NCI-H446 (cell line): ENCODE measurements at places on chromosomes 5 and 9.

- no peak for DNase-seq
These were observed 15.1 kb upstream of the TCF7 start for GRCh38 chr5:134099288-134099872.

DNA sequence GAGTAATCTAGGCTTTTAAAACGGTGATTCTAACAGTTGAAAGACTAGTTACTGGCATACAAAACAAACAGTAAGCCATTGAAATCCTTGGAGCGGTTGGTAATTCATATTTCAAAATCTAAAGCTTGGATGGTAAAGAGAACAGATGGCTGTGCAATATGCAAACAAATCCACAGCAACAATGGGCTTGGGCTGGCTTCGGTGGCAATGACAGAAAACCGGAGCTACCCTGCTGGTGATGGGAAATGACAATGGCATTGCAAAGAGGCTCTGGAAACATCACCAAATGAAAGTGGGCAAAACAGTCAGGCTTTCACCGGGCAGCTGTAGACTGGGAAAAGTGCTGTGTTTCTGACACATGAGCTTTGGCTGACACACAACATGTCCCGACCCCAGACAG is 42.2 kb downstream of the MED27 start:
- peak; percentile 54 for DNase-seq

- no peak for DNase-seq
These were observed 48.0 kb upstream of the POU5F2 start for GRCh38 chr5:93789173-93790067.

GRCh38 chr5:146329697-146330096 is 8.9 kb upstream of the POU4F3 start:
- no peak for DNase-seq

GRCh38 chr5:73131711-73132425 is 11.5 kb downstream of the TMEM171 start:
- DNase-seq, result no peak

DNA sequence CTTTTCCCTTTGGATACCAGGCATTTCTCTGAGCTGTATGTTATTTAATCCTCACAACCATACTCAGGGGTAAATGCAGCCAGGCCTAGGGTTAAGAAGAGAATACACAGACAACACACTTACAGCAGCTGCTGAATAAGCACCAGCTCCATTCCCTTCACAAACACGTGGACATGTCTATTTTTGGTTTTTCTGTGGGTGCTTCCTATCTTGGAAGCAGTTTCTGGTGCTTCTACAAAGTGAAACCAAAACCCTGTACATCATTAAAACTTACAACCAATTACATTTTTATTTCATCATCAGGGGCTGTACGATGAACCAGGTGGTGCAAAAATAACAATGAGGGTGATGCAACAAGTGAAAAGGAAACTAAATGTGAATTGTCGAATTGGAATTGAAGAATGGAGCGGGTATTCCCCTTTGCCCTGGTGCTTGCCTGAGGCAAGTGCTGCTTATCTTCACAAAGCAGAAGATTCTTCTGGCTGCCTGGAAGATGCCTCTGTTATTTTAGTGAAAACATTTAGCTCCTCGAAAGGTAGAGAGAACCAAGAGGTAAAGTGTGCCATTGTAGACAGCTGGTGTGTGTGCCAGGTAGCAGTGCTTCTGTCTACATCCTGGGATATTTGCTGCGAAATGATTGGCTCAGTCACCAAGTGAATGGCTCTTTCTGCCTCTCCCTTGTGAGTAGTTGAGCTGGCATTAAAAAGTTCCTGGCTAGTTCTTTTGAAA is 18.6 kb upstream of the IFNB1 start:
- no peak for DNase-seq

DNA sequence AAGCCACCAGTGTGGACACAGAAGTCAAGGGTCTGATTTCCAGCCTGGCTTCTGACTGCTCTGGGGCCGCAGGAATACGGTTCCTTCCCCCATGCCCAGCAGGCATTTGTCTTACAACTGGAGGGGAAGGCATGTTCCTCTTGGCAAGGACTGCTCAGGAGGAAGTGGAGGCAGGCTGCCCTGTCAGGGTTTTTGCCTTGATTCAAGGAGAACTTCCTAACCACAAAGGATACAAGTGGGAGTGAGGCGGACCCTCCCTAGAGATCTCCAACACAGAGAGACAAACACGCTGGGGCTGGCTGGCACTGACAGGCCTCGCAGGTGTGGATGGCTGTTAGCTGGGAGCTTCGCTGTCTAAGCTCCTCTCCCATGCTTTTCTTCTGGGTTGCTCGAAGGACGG is 19.1 kb downstream of the TGFBI start:
- DNase-seq, result no peak

DNA sequence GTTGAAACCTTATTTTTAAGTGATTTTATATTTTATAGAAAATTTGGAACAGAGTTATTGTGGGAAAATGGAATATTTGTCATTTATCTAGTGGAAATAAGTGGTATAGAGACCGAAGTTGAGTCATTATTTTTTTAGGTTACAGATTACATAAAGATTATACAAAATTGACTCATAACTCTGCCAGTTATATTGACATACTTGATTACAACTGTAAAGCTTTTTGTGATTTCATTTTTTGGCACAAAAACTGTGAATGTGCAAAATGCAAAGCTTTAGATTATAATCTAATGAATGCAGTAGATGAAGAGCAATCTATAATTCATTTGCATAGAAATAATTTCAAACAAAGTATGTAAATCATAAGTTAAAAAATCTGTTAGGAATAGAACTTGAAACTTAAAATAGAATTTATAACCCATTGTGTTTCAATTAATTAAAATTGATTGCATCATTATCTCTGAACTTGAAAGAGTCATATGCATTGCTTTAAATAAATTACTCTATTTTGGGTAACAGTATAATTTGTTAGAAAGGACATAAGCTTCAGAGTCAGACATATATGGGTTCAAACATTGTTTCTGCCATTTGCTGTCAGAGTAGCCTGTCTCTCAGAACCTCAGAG is 280.4 kb downstream of the FER start:
- no peak for DNase-seq

DNA sequence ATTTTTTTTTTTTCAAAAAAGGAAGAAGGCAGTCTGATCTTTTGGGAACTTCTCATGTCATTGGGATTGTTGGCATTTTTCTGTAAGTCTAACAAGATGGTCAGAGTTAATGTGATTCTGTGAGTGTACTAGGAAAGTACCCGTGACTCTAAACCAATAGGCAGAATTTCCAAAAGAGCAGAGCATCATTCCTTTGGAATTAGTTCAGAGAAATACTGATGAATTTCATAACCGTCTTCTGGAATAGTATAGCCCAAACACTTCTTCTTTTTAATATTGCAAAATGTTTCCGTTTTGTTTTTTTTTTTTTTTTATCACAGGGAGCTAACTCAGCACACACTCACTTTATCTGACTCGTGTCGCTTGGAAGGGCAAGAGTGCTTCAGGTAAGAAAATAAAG is 407.4 kb downstream of the DTWD2 start:
- DNase-seq, result no peak

DNA sequence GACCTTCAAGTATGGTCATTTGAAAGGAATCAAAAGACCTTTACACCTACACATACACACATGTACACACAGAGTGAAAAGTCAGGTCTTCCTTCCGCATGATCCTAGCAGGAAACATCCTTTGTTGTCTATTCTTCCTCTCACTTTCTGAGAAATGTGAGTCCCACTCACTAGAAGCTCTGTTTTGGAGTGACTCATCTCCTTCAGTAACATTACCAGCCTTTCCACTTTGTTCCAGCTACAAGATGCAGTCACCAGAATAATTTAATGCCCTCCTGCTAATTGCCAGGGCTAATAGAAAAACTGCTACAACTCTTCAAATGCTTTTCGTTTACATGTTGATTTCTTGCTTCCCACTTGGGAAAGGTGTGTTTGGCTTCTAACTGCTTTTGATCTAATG is 417.3 kb downstream of the RASEF start:
- no peak for DNase-seq

GRCh38 chr5:160260881-160261815 is 31.8 kb downstream of the FABP6 start:
- DNase-seq, result no peak

DNA sequence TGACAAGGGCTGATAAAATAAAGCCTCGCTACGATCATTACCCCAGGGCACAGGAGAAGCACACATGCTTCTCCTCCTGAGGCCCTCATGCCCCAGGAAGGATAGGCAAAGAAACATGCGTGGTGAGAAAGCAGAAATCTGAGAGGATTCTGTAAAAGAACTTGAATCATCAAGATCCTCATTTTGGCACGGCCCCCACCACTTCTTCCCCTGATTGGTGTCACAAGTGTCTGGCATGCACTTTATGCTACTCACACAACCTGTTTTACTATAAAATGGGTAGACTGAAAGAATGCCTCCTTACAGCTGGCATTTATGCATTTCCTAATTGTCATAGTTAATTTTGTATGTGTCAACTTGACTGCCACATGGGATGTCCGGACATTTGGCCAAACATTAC is 32.1 kb downstream of the PCA3 start:
- DNase-seq, result no peak

- DNase-seq, result no peak
These were observed 40.3 kb downstream of the KCNN2 start for GRCh38 chr5:114402206-114402605.

GRCh38 chr9:119689879-119690278 is 320.6 kb upstream of the BRINP1 start:
- DNase-seq, result no peak

- peak; percentile 60 for DNase-seq
These were observed 87.8 kb upstream of the TNFAIP8 start for GRCh38 chr5:119267958-119268386.

- no peak for DNase-seq
These were observed 28.7 kb downstream of the GFRA3 start for GRCh38 chr5:138245717-138246116.

- no peak for DNase-seq
These were observed 14.0 kb downstream of the TGFBR1 start for GRCh38 chr9:99118782-99119466.

GRCh38 chr5:142748568-142749249 is 21.5 kb upstream of the ARHGAP26 start:
- DNase-seq, result no peak

DNA sequence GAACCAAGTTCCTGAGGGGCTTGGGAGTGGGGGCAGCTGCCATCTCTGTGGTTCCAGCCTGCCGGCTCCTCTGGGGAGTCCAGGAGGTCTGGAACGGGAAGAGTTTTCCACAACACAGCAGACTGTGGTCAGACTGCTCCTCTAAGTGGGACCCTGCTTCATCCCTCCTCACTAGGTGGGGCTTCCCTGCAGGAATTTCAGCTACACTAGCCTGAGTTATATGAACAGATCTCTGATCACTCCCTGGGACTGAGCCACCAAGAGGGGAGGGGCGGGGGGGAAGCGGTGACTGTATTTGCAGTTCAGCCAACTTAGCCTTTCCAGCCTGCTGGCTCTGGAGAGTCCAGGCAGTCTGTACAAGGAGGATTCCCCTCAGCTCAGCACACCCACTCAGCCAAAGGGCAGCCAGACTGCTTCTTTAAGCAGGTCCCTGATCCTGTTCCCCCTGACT is 19.4 kb downstream of the DTWD2 start:
- DNase-seq, result no peak

GRCh38 chr9:27528886-27529315 is 713 bp downstream of the MOB3B start:
- no peak for DNase-seq

DNA sequence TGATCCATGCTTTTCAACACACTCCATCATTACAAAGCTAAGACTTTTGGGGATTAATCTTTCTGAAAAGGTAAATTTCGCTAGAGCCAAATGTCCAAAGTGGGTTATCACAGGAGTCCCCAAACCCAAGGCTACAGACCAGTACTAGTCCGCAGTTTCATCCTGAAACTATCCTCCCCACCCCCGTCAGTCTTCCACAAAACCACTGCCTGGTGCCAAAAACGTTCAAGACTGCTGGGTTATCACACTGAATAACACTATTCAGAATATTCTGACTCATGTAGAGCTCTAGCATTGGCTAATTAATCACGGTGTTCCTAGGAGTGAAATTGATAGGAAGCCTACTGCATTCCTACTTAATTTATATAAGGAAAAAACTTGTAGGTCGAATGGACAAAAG is 24.7 kb downstream of the ERP44 start:
- DNase-seq, result no peak

DNA sequence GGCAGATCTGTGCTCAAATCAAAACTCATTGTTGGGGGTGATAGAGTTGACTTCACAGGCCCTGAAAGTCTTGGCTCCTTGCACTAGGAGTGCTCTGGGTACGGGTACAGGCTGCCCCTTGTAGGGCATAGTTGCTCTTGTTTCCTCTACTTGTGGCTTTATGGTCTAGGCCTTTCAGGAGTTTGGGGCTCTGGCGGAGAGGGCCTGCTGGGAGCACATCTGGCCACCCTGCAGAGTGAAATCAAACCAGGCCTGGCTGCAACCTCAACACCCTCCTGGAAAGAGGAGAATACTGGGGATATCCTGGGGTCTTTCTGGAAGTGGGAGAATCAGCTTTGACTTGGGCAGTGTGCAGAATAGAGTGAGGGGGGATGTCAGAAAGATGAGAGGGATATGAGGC is 1.5 kb downstream of the TGFBI start:
- DNase-seq, result no peak

- no peak for DNase-seq
These were observed 24.7 kb upstream of the RNU6ATAC start for GRCh38 chr9:134189145-134189469.

DNA sequence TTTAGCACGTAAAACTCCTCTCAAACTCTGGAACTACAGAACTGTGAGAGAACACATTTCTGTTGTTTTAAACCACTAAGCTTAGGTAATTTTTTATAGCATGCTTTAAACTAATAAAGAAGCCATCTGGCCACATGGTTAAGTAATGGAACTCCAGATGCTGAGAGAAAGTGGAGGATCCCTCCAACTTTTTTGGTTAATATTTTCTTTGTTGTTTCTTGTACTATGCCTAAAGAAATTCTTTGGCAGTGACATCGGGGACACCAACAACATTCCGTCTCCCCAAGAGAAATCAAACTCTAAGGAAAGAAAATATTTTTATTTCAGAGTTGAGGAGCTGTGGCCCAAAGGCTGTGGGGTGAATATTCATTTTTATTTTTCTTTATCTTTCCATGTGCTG is 734.8 kb upstream of the CDH9 start:
- DNase-seq, result no peak

DNA sequence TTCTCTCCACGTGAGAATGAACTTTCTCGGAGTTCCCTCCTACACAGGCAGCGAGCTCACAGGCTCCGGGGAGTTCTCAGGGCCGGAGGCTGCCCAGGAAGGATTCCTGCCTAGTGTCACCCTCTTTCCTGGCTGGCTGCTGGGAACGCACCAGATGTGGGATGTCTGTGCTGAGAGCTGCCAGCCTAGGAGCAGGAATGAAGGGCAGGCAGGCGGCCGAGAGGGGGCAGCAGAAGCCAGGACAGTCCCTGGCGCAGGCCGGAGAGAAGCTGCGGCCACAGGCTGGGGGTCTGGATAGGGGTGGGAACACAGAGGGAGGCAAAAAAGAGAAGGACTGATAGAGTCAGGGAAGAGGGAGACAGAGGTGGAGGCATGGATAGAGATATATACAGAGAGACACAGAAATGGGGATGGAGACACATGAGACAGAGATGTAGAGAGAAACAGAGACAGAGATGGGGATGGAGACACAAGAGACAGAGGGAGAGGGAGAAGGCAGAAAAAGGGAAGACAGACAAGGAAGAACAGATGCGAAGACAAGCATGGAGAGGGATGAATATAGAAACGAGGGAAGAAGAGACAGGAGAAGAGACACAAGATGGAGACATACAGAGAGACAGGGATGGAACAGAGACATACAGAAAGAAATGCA is 25.3 kb upstream of the ENHO start:
- DNase-seq, result peak; percentile 68

- no peak for DNase-seq
These were observed 117.4 kb downstream of the WNK2 start for GRCh38 chr9:93301291-93301811.
